ENCODE measurements at places on chromosomes 2 and 18. TPM values are rescaled to one million over a fixed set of nuclear protein-coding genes. Genes with fewer than 3 reads are reported as not detected.

The ANKRD62 gene
- 0.12 TPM for total RNA-seq

DNA sequence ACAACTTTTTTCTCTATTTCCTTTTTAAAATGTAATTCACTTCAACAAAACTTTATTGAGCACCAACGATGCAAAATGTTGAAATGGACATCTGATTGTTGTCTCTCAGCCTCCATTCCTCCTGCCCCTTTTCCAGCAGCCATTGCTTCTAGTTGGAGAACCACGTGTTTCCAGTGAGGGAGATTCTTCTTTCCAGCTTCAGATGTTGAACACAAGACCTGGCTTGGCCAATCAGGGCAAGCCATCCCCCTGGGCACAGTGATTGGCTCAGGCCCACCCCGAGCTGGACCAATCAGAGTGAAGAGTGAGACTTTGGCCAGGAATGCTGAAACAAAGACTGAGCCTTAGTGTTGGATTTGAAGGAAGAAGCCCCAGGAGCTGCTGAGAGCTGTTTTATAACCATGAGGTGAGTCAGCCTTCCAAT, 59.0 kb downstream of the E2F6 start:
- H3K27me3 ChIP-seq, result no peaks in the 10 kb centered on the region
- peaks cover 11% of the 10 kb centered on the region for H3K4me1 ChIP-seq
- H3K4me3 ChIP-seq, result no peak overlapping the region
- no peak for DNase-seq
- peak overlapping the region; percentile 62 for H3K27ac ChIP-seq
- no peaks in the 10 kb centered on the region for H3K36me3 ChIP-seq

GRCh38 chr2:109497463-109497862, 116.3 kb downstream of the SEPTIN10 start:
- H3K27me3 ChIP-seq, result no peaks in the 10 kb centered on the region
- no peak for DNase-seq
- no peaks in the 10 kb centered on the region for H3K36me3 ChIP-seq
- peaks cover 7% of the 10 kb centered on the region for H3K4me1 ChIP-seq
- no peak overlapping the region for H3K4me3 ChIP-seq

- H3K4me1 ChIP-seq, result no peaks in the 10 kb centered on the region
- no peaks in the 10 kb centered on the region for H3K27me3 ChIP-seq
- H3K36me3 ChIP-seq, result no peaks in the 10 kb centered on the region
- DNase-seq, result no peak
- H3K27ac ChIP-seq, result no peak overlapping the region
Measured at GRCh38 chr2:34161549-34161948, 562.5 kb upstream of the FAM98A start.

DNA sequence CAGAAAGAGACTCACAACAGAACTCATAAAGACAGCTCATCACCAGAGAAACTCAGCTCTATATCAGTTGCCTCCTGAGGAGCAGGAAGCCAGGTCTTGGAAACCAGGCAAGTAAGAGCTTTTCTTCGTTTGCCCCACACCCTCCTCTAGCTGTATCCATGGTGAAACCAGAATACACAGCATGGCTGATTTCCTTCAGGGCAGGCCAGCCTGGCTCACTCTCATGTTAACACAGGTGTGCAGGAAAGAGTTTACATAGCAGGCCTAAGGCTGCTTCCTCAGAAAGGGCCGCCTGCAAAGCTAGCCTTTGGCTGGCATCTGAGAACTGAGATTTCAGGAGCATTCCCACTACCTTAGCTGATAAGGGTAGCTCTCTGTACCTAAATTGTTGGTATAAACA, 65.7 kb downstream of the KLHL14 start:
- H3K4me3 ChIP-seq, result no peak overlapping the region
- no peaks in the 10 kb centered on the region for H3K36me3 ChIP-seq
- no peak overlapping the region for H3K27ac ChIP-seq
- H3K4me1 ChIP-seq, result no peaks in the 10 kb centered on the region
- H3K27me3 ChIP-seq, result no peaks in the 10 kb centered on the region
- no peak for DNase-seq

Measured in upper lobe of right lung (tissue), 1 donor.